ENCODE measurements at places on chromosomes 13 and 19.

GRCh38 chr13:105764486-105764885, 771.0 kb downstream of the EFNB2 start:
- DNase-seq = no peak

- no peak for DNase-seq
Measured at GRCh38 chr19:6772028-6772865, at the start of gene VAV1. Gene VAV1 (plus strand): TSS chr19:6772708. CDS start chr19:6772808, 100 bp downstream.

DNA sequence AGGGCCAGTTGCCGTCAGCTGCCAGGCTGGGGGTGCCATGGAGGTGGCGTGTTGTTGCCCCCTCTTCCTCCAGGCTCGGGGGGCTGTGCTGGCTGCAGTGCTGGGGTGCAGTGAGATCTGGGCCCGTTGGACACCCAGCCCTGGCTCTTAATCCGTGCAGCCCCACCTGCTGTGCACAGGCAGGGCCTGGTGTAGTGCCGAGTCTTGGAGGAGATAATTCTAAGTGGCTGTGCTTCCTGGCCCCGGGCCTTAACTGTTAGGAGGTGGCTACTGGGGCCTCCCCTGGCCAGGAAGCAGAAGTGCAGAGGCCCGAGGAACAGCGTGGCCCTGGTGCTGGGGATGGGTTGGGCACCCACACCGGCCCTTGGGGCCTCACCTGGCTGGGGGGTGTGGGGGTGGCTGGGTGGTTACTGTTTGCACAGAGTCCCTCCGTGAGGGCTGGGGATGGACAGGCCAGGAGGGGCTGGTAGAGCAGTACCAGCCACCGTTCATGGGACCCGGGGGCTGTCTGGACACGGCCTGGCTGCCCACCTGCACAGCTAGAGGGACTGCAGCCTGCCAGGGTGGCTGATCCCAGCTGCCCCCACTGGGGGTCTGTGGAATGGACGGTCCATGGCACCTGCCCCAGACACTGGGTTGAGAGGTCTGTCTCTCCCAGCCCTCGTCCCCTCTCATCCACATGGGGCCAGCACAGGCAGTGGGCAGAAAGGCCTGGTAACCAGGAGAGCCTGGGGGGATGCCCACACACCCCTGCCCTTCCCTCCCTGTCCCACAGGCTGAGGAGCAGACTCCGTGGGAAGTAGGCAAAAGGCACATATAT, 3.3 kb downstream of the GPX4 start:
- DNase-seq = no peak

DNA sequence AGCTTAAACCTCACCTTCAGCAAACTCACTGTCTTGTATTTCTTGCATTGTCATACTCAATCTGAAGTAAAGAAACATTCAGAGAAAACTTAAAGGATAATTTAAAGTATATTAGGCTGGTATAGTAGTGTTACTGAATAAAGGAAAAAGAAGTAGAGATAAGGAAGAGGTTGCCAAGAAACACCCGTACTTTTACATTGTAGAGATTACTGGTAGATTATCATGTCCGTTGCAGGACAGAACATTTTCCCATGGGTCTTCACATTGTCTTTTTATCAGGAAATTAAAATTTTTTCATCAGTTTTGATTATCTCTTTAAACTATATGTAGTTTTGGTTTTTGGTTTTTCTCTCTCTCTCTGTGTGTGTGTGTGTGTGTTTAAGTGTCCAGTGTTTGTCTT, 19.9 kb upstream of the GPR183 start:
- no peak for DNase-seq

DNA sequence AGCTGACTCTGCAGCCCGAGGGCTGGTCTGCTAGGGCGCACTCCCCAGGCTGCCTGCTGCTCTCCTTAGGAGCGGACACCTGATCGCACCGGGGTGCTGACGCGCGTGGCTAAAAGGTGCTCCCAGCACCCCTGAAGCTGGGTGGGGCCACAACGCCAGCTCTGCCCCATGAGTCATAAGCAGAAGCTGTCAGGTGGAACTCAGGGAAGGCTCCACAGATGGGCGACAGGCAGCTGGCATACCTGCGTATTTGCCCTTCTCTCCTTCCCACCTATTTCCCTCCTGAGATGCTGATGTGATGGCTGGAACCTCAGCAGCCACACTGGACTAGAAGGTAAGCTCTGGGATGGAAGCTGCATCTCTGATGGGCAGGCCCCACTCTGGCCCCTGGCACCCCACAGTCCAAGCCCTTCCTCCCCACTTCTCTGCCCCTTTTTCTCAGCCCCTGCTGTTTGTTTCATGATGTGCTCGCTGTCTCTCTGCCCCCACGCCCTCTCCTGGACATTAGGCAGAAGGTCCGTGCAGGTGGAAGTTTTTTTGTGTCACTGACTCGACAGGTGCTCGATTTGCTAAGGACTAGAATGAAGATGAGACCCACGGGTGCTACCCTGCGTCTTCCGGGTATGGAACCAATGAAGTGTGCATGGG, 30.3 kb upstream of the CACTIN start:
- DNase-seq = no peak

DNA sequence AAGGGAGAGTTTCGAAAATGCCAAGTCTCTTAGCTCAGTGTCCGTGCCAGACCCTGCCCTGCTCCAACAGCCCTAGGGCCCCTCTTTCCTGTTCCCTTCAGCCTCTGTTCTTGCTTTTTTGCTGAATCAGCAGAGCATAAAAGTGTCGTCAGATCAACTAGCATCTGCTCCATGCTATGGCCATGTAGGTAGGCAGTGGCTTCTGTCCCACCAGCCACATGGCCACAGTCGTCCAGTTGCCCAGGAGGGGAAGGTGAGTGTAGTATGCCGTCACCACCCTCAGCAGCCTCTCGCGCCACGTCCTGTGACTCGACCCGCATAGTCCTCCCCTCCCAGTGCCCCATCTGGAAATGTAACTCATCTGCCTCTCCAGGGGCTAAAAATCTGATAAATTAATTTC, 50.9 kb upstream of the ATP11A start:
- no peak for DNase-seq

All from cortex of kidney (tissue), 1 donor.